Type B pancreatic cell (in vitro differentiated cells): ENCODE measurements at places on chromosomes 6 and 20.
A peak's percentile ranks its signal among the peaks of the same experiment; 100 is the strongest.

GRCh38 chr6:106077881-106078280 is 8.3 kb upstream of the PRDM1 start:
- H3K27me3 ChIP-seq = peaks cover 27% of the 10 kb centered on the region
- H3K4me1 ChIP-seq = peaks cover 14% of the 10 kb centered on the region
- no peak overlapping the region for H3K27ac ChIP-seq
- no peak for DNase-seq
- H3K36me3 ChIP-seq = no peaks in the 10 kb centered on the region

DNA sequence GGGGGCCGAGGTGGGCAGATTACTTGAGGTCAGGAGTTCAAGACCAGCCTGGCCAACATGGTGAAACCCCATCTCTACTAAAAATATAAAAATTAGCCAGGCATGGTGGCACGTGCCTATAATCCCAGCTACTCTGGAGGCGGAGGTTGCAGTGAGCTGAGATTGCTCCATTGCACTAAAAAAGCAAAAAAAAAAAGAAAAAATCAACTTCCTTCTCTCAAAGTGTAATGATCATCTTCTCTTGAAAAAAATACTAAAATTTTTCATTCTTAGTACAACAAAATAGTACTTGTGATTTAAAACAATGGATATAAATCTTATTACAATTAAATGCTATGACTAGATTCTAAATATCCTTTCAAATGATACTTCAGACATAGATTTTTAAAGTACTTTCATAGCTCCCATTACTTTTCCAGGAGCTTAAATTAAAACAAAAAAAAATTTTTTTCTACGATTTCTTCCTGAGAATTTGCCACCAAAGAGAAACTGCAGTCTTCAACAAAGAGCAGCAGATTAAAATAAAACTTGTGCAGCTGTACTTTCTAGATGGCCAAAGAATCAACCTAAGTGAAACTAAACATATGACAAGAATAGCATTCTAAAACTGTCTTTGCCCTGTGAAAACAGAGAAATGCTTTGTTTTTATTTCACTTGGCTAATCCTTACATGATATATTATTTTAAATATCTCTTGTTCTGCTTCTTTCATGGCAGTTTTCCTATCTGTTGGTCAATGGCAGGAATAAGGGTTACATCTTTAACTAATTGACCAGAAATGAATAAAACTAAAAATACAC is 75.2 kb downstream of the MAP3K5 start:
- H3K27ac ChIP-seq = no peak overlapping the region
- no peak for DNase-seq
- H3K4me1 ChIP-seq = peaks cover 12% of the 10 kb centered on the region
- peaks cover 3% of the 10 kb centered on the region for H3K36me3 ChIP-seq
- H3K27me3 ChIP-seq = no peaks in the 10 kb centered on the region

GRCh38 chr20:50278684-50279531 is 88.3 kb downstream of the CEBPB start:
- DNase-seq = no peak
- peaks cover 16% of the 10 kb centered on the region for H3K4me1 ChIP-seq
- H3K27me3 ChIP-seq = peaks cover 4% of the 10 kb centered on the region
- H3K27ac ChIP-seq = peak overlapping the region; percentile 43

- no peak overlapping the region for H3K4me3 ChIP-seq
- peaks cover 10% of the 10 kb centered on the region for H3K4me1 ChIP-seq
- H3K27me3 ChIP-seq = peaks cover 8% of the 10 kb centered on the region
Measured at GRCh38 chr20:58167759-58168158, 60.7 kb downstream of the ANKRD60 start.

DNA sequence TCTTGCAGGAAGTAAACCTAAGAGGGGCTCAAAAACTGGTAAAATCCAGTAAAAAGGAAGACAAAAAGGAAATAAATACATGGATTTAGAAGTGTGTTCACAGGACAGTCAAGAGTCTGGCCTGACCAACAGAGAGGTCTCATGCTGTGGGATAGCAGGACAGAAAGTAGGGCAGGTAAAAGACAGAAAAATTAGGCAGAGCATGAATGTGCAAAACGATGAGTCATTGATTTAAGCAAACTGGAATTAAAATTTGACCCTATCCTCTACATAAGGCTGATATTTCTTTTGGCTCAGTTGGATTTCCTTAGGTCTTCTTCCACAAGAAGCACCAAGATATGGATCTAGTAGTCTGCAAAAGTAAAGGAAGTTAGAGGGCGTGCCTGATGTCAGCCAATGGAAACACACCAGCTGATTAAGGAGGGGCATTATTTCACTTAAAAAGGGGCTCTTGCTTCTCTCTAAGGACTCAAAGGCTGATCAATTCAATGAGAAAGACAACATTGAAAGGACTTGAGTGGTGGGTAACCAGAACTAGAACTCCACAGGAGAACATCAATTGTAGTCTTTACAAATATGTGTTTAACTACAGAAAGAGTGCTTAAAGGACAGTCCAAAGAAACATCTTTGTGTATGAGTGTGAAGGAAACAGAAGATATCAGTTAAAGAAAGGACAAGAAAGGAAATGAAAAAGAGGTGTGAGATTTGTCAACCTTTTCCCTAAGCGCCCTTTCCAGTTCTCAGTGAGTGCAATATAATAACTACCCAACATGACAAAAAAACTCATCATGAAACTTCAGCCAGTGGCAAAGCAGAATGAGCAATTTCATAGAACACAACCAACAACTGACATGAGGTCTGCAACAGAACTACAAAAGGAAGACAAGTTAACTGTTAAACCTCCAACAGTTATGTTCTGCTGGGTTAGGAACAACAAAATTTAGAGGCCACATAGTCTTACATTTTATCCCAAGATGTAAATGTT is 19.4 kb upstream of the MYB start:
- no peak overlapping the region for H3K4me3 ChIP-seq
- no peaks in the 10 kb centered on the region for H3K4me1 ChIP-seq
- H3K36me3 ChIP-seq = no peaks in the 10 kb centered on the region
- no peak overlapping the region for H3K27ac ChIP-seq

DNA sequence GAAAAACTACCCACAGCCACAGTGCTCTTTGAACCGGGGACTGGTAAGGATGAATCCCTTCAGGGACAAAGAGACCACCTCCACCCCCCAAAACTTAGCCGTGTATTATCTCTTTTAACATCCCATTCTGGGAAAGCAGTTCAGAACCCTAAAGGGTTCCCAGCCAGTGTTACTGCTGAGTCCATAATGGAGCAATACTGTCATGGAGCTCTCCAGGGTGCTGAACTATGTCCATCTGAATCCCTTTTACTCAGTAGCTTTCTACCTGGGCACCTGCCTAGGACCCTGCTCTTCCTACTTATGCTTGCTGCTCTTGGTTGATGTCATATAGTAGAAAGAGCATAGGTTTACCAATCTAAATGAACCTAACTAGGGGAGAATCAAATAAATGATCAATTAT is 22.3 kb upstream of the SAYSD1 start:
- H3K27me3 ChIP-seq = peaks cover 16% of the 10 kb centered on the region
- H3K4me1 ChIP-seq = no peaks in the 10 kb centered on the region
- H3K27ac ChIP-seq = no peak overlapping the region

DNA sequence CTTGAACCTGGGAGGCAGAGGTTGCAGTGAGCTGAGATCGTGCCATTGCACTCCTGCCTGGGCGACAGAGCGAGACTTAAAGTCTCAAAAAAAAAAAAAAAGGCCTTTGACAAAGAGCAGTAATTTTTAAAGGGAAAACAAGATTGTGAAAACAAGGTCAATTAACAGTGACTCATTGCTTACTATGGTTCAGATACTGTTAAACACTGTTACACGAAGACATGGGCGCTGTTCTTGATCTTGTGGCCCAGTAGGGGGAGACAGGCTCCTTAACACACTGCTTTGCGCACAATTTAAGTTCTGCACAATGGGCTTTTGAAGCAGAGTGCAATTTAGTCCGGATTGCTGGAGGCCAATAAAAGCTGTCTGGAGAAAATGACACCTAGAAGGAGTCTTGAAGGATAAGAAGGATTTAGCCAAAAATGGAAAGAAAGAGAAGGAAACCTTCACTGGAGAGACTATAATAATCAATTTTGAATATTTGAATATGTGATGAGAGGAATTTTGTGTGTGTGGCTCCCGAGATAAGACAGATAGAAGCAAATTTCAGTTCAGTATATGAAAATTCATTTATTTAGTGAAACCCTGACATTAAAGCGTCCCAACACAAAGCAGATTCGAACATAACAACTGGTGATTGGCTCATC is 6.0 kb upstream of the LATS1 start:
- peaks cover 4% of the 10 kb centered on the region for H3K4me1 ChIP-seq
- H3K36me3 ChIP-seq = peaks cover 8% of the 10 kb centered on the region
- H3K4me3 ChIP-seq = no peak overlapping the region
- H3K27ac ChIP-seq = no peak overlapping the region

DNA sequence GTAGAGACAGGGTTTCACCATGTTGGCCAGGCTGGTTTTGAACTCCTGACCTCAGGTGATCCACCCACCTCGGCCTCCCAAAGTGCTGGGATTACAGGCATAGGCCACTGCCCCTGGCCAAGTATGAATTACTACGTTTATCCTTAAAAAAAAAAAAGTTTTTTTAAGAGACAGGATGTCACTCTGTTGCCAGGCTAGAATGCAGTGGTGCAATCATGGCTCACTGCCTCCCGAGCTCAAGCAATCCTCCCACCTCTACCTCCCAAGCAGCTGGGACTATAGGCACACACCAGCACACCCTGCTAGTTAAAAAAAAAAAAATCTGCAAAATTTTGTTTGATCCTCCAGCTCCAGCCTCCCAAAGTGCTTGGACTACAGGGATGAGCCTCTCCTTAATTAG is 23.1 kb downstream of the IYD start:
- H3K4me1 ChIP-seq = peaks cover 4% of the 10 kb centered on the region
- no peaks in the 10 kb centered on the region for H3K36me3 ChIP-seq
- no peak overlapping the region for H3K27ac ChIP-seq

GRCh38 chr20:48307277-48307676 is 520.5 kb downstream of the PREX1 start:
- H3K27ac ChIP-seq = no peak overlapping the region
- peaks cover 17% of the 10 kb centered on the region for H3K27me3 ChIP-seq
- no peak for DNase-seq
- no peaks in the 10 kb centered on the region for H3K36me3 ChIP-seq
- no peak overlapping the region for H3K4me3 ChIP-seq

- DNase-seq = no peak
- H3K27ac ChIP-seq = peak overlapping the region; percentile 64
- no peaks in the 10 kb centered on the region for H3K27me3 ChIP-seq
Measured at GRCh38 chr20:35870541-35871258, 83.6 kb downstream of the SCAND1 start.

DNA sequence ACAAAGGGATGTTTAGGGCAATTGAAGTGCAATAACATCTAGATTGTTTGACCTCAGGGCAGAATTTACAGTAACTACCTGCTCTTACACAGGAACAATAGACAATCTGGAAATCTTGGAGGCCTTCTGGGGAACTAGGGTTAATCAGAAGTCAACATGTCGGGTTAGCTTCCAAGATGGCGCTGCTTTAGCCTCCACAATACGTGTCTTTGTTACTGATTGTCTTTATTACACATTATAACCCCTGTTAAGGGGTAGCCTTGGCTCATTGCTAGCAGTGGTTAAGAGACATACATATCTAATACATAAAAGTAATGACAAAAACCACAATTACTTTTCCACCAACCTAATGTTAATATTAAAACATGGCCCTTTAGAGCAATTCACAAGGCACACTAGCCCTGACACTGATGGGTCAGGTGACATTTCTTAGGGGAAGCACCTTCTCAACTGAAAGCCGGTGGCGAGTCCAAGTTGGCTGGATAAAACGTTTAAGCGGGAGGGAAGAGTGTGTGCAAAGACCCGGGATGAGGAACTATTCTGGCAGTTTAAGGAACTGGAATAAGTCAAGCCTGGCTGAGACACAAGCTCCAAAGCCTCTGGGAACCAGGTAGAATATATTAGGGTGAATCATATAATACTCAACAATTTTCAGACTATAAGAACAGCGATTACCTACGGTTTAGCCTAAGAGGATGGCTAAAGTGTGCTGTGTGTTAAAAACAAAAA is 236.9 kb downstream of the BCAS1 start:
- no peaks in the 10 kb centered on the region for H3K27me3 ChIP-seq
- no peaks in the 10 kb centered on the region for H3K36me3 ChIP-seq
- H3K4me3 ChIP-seq = no peak overlapping the region
- H3K27ac ChIP-seq = no peak overlapping the region
- DNase-seq = no peak
- H3K4me1 ChIP-seq = peaks cover 18% of the 10 kb centered on the region

DNA sequence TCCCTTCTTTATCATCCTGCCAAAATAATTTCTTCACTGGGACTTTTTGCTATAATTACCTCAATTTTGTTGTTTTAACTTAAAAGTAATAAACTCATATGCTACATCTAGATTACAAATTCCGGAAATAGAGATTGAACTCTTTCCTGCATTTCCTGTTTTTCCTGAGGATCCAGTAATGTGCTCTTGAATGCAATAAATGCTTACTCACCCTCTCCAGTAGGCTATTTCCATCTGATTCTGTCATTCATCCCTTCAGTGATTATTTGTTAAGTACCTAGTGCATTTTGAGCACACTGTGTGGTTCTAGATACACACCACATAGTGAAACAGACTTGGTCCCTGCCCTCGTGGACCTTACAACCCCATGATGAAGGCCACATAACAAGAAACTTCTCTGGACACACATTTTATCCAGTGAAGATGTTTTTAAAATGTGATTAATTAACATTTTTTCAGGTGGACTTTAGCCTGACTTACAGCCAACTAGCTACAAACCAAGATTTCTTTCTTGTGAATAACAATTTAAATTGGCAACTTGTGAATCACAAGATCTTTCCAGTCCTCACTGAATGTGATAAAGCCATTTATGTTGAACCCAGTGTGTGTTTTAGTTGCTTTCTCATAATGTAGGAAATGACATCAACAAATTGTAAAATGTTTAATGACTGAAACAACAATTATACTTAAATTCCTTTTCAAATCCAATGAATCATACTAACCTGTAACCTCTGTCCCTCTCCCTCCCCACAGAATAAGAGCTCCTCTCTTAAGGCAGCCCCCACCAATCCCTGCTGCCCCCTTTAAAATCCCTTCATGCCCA is 272.3 kb downstream of the KHDC1L start:
- H3K36me3 ChIP-seq = no peaks in the 10 kb centered on the region
- peaks cover 3% of the 10 kb centered on the region for H3K27me3 ChIP-seq
- no peak for DNase-seq

- no peaks in the 10 kb centered on the region for H3K36me3 ChIP-seq
- DNase-seq = no peak
- H3K4me1 ChIP-seq = no peaks in the 10 kb centered on the region
- H3K27me3 ChIP-seq = no peaks in the 10 kb centered on the region
- H3K4me3 ChIP-seq = no peak overlapping the region
Measured at GRCh38 chr20:14434384-14435136, 97.1 kb upstream of the FLRT3 start.

- H3K4me3 ChIP-seq = no peak overlapping the region
- no peak overlapping the region for H3K27ac ChIP-seq
- no peaks in the 10 kb centered on the region for H3K36me3 ChIP-seq
- H3K4me1 ChIP-seq = no peaks in the 10 kb centered on the region
- no peak for DNase-seq
- H3K27me3 ChIP-seq = no peaks in the 10 kb centered on the region
Measured at GRCh38 chr20:20334489-20334888, 33.4 kb upstream of the INSM1 start.

GRCh38 chr6:110950440-110950839 is 8.1 kb upstream of the GTF3C6 start:
- no peak overlapping the region for H3K27ac ChIP-seq
- H3K27me3 ChIP-seq = no peaks in the 10 kb centered on the region
- peaks cover 16% of the 10 kb centered on the region for H3K4me1 ChIP-seq
